SK-N-SH (cell line): ENCODE measurements at places on chromosomes 2 and 18.
A peak's percentile ranks its signal among the peaks of the same experiment; 100 is the strongest.

DNA sequence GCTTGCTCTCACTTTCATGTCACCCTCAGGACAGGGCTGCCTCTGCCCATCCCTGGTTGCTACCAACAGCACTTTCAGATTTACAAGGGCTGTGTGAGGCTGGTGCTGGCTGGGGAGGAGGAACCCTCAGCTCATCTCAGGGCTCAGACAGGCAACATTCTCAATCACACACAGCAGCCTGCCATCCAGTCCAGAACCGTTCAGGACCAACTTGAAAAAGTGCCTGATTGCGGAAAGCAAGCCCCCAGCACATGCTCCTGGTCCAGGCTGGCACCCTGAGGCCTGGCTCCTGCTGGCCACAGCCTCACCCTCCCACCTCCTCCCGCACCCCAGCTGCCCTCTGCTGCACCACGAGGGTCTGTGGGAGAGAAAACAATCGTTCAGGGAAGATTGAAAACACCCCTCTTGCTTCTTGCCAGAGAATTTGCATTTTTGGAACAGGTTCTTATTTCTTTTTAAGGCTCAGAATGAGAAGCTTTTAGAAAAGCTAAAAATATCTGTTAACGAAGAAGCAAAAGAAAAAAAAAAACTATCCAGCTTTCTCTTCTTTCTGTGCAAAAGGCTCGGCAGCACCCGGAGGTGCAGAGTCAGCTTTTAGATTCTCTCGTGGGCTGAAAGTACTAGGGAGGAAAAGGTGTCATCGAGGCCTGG lies 403.8 kb upstream of the ID2 start:
- DNase-seq, result peak; percentile 34
- H3K36me3 ChIP-seq, result no peaks in the 10 kb centered on the region
- H3K27ac ChIP-seq, result no peak overlapping the region
- H3K27me3 ChIP-seq, result no peaks in the 10 kb centered on the region
- no peak overlapping the region for H3K4me3 ChIP-seq

GRCh38 chr2:218957671-218958070 lies 1.8 kb upstream of the CDK5R2 start:
- peaks cover 36% of the 10 kb centered on the region; the same call in 1 of the 2 replicates for H3K4me1 ChIP-seq
- no peak for DNase-seq
- no peak overlapping the region for H3K4me3 ChIP-seq

GRCh38 chr2:45168711-45169338 lies 159.6 kb upstream of the SIX2 start:
- H3K27ac ChIP-seq, result no peak overlapping the region; the same call in 1 of the 2 replicates
- H3K4me1 ChIP-seq, result peaks cover 11% of the 10 kb centered on the region
- peak overlapping the region; percentile 62 for H3K4me3 ChIP-seq
- H3K27me3 ChIP-seq, result no peaks in the 10 kb centered on the region
- peak; percentile 90 for DNase-seq

DNA sequence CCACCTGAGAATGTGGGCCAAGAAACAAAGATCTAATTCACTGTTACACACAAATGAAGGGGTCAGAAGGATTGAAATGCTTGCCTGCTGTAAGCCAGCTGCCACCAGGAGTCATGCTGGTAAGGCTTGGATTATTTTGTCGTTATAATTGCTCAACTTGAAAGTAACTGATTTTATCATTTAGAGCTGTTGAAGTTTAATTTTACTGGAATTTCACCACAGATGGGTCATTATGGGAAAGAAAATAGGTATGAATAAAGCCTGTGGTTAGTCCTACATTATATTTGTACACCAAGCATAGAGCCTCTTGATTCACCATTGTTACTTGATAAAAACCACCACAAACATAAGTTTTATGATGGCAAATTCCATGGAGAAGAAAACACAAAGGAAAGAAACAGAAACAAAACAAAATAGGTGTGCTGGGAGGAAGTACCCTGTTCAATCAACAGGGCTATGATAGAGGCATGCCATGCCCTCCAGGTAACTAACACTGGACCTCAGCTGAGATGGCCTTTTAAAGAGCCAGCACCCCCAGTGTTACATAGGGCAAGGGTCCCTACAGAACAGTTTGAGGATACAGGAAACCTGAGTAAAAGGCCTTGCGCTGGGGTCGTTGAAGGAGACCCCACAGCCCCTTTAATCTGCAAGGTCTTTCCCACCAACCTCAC lies 3.0 kb downstream of the CLEC4F start:
- no peak overlapping the region for H3K4me3 ChIP-seq
- no peaks in the 10 kb centered on the region for H3K36me3 ChIP-seq
- no peaks in the 10 kb centered on the region; the same call in none of the 2 replicates for H3K27me3 ChIP-seq
- no peak for DNase-seq

- no peaks in the 10 kb centered on the region; the same call in 1 of the 2 replicates for H3K27me3 ChIP-seq
- no peaks in the 10 kb centered on the region for H3K4me1 ChIP-seq
- H3K27ac ChIP-seq, result no peak overlapping the region
- no peak overlapping the region for H3K4me3 ChIP-seq
Measured at GRCh38 chr2:219912491-219912921, 285.1 kb downstream of the SLC4A3 start.

DNA sequence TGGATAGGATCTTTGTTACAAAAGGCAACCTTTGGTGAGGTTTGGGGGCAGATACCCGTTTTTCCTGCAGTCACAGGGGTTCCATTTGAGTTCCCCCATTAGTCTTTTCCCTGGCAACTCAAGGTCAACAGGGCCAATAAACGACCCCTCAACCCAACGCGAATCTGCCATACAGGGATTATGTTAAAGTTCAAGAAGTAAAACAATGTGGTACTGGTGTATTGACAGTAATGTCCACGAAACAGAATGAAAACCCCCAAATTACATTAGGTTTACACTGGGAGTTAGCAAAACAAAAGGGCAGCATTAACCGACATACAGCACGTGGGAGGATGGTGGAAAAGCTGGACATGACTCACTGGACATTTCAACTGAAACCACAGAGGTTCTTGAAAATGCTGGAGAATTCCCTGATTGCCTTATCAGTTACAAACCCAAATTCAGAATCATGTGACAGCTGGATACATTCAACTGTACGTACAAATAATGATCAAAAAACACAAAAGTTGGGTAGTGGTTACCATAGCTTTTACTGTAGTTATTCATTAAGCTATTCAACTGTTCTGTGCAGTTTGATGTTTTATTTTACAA lies 4.9 kb upstream of the IMP4 start:
- DNase-seq, result no peak
- peaks cover 13% of the 10 kb centered on the region for H3K36me3 ChIP-seq
- peak overlapping the region; percentile 58 for H3K4me3 ChIP-seq
- peaks cover 18% of the 10 kb centered on the region for H3K4me1 ChIP-seq
- H3K27me3 ChIP-seq, result no peaks in the 10 kb centered on the region
- H3K27ac ChIP-seq, result peak overlapping the region; percentile 42

DNA sequence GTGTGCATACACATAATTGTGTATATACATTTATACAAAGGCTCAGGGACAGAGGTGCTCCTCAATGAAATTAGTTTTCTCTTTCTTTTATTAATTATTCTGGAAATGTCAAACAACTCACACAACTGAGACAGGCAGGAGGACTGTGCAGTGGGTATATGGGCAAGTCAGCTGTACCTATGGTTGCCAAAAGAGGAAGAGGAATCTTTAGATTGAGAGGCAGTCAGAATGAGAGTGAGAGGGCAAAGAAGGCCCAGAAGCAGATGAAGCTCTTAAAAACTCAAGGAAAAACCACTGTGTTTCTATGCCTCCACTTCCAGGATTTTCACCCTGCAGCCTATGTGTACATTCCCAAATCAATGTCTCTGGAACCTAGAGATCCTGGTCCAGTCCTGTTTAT lies 79.1 kb downstream of the CACNB4 start:
- H3K4me1 ChIP-seq, result no peaks in the 10 kb centered on the region
- no peak overlapping the region for H3K4me3 ChIP-seq
- H3K36me3 ChIP-seq, result no peaks in the 10 kb centered on the region
- H3K27me3 ChIP-seq, result no peaks in the 10 kb centered on the region; the same call in 1 of the 2 replicates

DNA sequence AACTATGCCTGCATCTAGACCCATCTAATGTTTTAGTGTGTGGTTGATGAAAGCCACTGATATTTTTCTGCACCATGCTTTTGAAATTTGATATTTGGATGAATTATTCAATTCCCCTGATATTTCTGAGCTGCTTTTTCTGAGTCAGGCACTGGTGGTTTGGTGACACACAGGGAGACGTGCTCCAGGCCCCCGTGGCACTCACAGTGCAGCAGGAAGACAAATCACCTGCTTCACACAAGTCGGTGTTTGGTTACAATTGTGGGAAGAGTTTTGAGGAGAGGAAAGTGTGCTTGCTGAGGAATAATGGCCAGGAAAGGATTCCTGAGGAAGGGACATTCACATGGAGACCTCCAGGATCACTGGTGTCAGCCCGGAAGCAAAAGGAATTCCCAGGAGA lies 179.7 kb downstream of the ACKR3 start:
- DNase-seq, result no peak
- H3K27ac ChIP-seq, result no peak overlapping the region
- H3K36me3 ChIP-seq, result no peaks in the 10 kb centered on the region
- peaks cover 7% of the 10 kb centered on the region; the same call in 1 of the 2 replicates for H3K27me3 ChIP-seq
- H3K4me1 ChIP-seq, result peaks cover 6% of the 10 kb centered on the region; the same call in 1 of the 2 replicates
- H3K4me3 ChIP-seq, result no peak overlapping the region

- H3K27me3 ChIP-seq, result peaks cover 16% of the 10 kb centered on the region; the same call in 1 of the 2 replicates
- no peaks in the 10 kb centered on the region for H3K36me3 ChIP-seq
- H3K27ac ChIP-seq, result no peak overlapping the region
- DNase-seq, result peak; percentile 20
Measured at GRCh38 chr2:118763797-118764196, 83.7 kb downstream of the EN1 start.

- no peaks in the 10 kb centered on the region for H3K36me3 ChIP-seq
- no peaks in the 10 kb centered on the region for H3K4me1 ChIP-seq
- no peak overlapping the region for H3K27ac ChIP-seq
Measured at GRCh38 chr18:77551055-77551454, 301.4 kb downstream of the GALR1 start.

- H3K36me3 ChIP-seq, result no peaks in the 10 kb centered on the region
- H3K4me3 ChIP-seq, result no peak overlapping the region
- no peaks in the 10 kb centered on the region for H3K27me3 ChIP-seq
- no peaks in the 10 kb centered on the region for H3K4me1 ChIP-seq
Measured at GRCh38 chr2:207991944-207992343, 33.4 kb downstream of the PLEKHM3 start.

GRCh38 chr2:69177785-69178636 lies 165.0 kb downstream of the ANTXR1 start:
- no peaks in the 10 kb centered on the region for H3K27me3 ChIP-seq
- H3K27ac ChIP-seq, result peak overlapping the region; percentile 72
- peaks cover 22% of the 10 kb centered on the region for H3K4me1 ChIP-seq
- DNase-seq, result peak; percentile 44
- no peak overlapping the region for H3K4me3 ChIP-seq
